Aortic smooth muscle cell (primary cell): ENCODE measurements at places on chromosomes 7 and 10. TPM values are rescaled to one million over a fixed set of nuclear protein-coding genes. Genes with fewer than 3 reads are reported as not detected.

CDH23 gene
- 0.12 and 0.26 TPM in 2 replicates for total RNA-seq

CYP2C9 gene
- total RNA-seq: not detected in 2 replicates

CASP7 gene
- 27.6 and 37.9 TPM in 2 replicates for total RNA-seq

ETV1 gene
- 42.7 and 42.8 TPM in 2 replicates for total RNA-seq

ENTPD1 gene
- total RNA-seq: 0.99 and 1.1 TPM in 2 replicates

TMEM196 gene
- not detected in 2 replicates for total RNA-seq

LRRC17 gene
- 105 and 207 TPM in 2 replicates for total RNA-seq

CCL26 gene
- 1.5 TPM in 1 of 2 replicates, not detected in the other for total RNA-seq

LIPF gene
- not detected in 2 replicates for total RNA-seq

ACTL6B gene
- total RNA-seq: not detected in 2 replicates

PSD gene
- 0.12 and 0.26 TPM in 2 replicates for total RNA-seq

ELMO1 gene
- 3.9 and 6.3 TPM in 2 replicates for total RNA-seq

UCMA gene
- not detected in 2 replicates for total RNA-seq

TMEM270 gene
- not detected in 2 replicates for total RNA-seq

KIAA1217 gene
- total RNA-seq: 1.6 and 5.2 TPM in 2 replicates

NCAPG2 gene
- total RNA-seq: 18.5 and 25.1 TPM in 2 replicates

VAX1 gene
- not detected in 2 replicates for total RNA-seq

ARID5B gene
- 48.4 and 95.3 TPM in 2 replicates for total RNA-seq

DIP2C gene
- total RNA-seq: 13.1 and 17.7 TPM in 2 replicates

DOCK1 gene
- 72.9 and 80.1 TPM in 2 replicates for total RNA-seq

ADCY1 gene
- total RNA-seq: 0.12 and 0.13 TPM in 2 replicates

BTRC gene
- 8.9 and 11.8 TPM in 2 replicates for total RNA-seq

MYO3A gene
- total RNA-seq: not detected in 2 replicates

COL26A1 gene
- total RNA-seq: 0.12 TPM in 1 of 2 replicates, not detected in the other

SEMA3E gene
- total RNA-seq: 0.06 and 0.13 TPM in 2 replicates

MSMB gene
- total RNA-seq: not detected in 2 replicates

PRPS1L1 gene
- 0.06 and 0.13 TPM in 2 replicates for total RNA-seq

STX1A gene
- total RNA-seq: 33.1 and 39.5 TPM in 2 replicates

VSTM2A gene
- not detected in 2 replicates for total RNA-seq

LRIT1 gene
- not detected in 2 replicates for total RNA-seq

LRCH4 gene
- 6.5 and 8.8 TPM in 2 replicates for total RNA-seq

CCL24 gene
- not detected in 2 replicates for total RNA-seq

TMEM72 gene
- total RNA-seq: not detected in 2 replicates

PSTK gene
- total RNA-seq: 4.1 and 4.5 TPM in 2 replicates

CTAGE6 gene
- 0.13 and 0.62 TPM in 2 replicates for total RNA-seq

PLEKHA8 gene
- total RNA-seq: 7.3 and 8.9 TPM in 2 replicates

CCDC3 gene
- total RNA-seq: 7.5 and 21.1 TPM in 2 replicates

AKR1C4 gene
- total RNA-seq: not detected in 2 replicates

UTF1 gene
- not detected in 2 replicates for total RNA-seq

SLC13A1 gene
- not detected in 2 replicates for total RNA-seq

DPP6 gene
- total RNA-seq: not detected in 2 replicates

GNAI1 gene
- 6.3 and 8.3 TPM in 2 replicates for total RNA-seq

OGDHL gene
- total RNA-seq: 0.26 and 0.68 TPM in 2 replicates

AEBP1 gene
- total RNA-seq: 141 and 228 TPM in 2 replicates

ZP3 gene
- 0.92 and 0.99 TPM in 2 replicates for total RNA-seq

PRRT4 gene
- under 0.01 and 0.06 TPM in 2 replicates for total RNA-seq

CYP26C1 gene
- total RNA-seq: 0.06 and 0.13 TPM in 2 replicates

TMEM184A gene
- total RNA-seq: not detected in 2 replicates

THSD7A gene
- total RNA-seq: 1.1 and 1.5 TPM in 2 replicates

TMEM178B gene
- 0.06 and 0.26 TPM in 2 replicates for total RNA-seq
